Glutamatergic neuron (in vitro differentiated cells): ENCODE measurements at places on chromosomes 3 and 15. TPM values are rescaled to one million over a fixed set of nuclear protein-coding genes. Genes with fewer than 3 reads are reported as not detected.

GRCh38 chr3:5766848-5767247 lies 579.3 kb downstream of the EDEM1 start:
- no peak overlapping the region for H3K4me3 ChIP-seq
- H3K4me1 ChIP-seq, result no peaks in the 10 kb centered on the region
- DNase-seq, result no peak
- H3K36me3 ChIP-seq, result no peaks in the 10 kb centered on the region
- H3K27ac ChIP-seq, result no peak overlapping the region
- no peaks in the 10 kb centered on the region for H3K27me3 ChIP-seq

SI gene
- total RNA-seq, result not detected

GRCh38 chr15:67862750-67863441 lies 23.1 kb upstream of the RNU6-1 start:
- H3K4me1 ChIP-seq, result peaks cover 8% of the 10 kb centered on the region
- no peaks in the 10 kb centered on the region for H3K36me3 ChIP-seq
- DNase-seq, result no peak
- no peak overlapping the region for H3K4me3 ChIP-seq

DHFR2 gene
- 3.5 TPM for total RNA-seq

- H3K4me1 ChIP-seq, result peaks cover 4% of the 10 kb centered on the region
- no peaks in the 10 kb centered on the region for H3K27me3 ChIP-seq
- H3K4me3 ChIP-seq, result no peak overlapping the region
- no peak for DNase-seq
- H3K27ac ChIP-seq, result no peak overlapping the region
- H3K36me3 ChIP-seq, result no peaks in the 10 kb centered on the region
Measured at GRCh38 chr3:29465836-29466235, 185.0 kb downstream of the RBMS3 start.

- peaks cover 4% of the 10 kb centered on the region for H3K4me1 ChIP-seq
- DNase-seq, result no peak
- H3K27ac ChIP-seq, result peak overlapping the region; percentile 36
Measured at GRCh38 chr3:42822828-42823227, 13.6 kb downstream of the ACKR2 start.

GRCh38 chr15:45640616-45641015 lies 5.8 kb downstream of the SQOR start:
- peaks cover 3% of the 10 kb centered on the region for H3K27me3 ChIP-seq
- H3K4me3 ChIP-seq, result no peak overlapping the region
- no peak for DNase-seq
- no peaks in the 10 kb centered on the region for H3K36me3 ChIP-seq
- H3K4me1 ChIP-seq, result no peaks in the 10 kb centered on the region

- peaks cover 9% of the 10 kb centered on the region for H3K27me3 ChIP-seq
- peaks cover 4% of the 10 kb centered on the region for H3K4me1 ChIP-seq
- H3K4me3 ChIP-seq, result no peak overlapping the region
- H3K27ac ChIP-seq, result no peak overlapping the region
- no peaks in the 10 kb centered on the region for H3K36me3 ChIP-seq
Measured at GRCh38 chr3:53749448-53749847, 96.8 kb downstream of the CHDH start.

ISL2 gene
- 78.7 TPM for total RNA-seq

DNA sequence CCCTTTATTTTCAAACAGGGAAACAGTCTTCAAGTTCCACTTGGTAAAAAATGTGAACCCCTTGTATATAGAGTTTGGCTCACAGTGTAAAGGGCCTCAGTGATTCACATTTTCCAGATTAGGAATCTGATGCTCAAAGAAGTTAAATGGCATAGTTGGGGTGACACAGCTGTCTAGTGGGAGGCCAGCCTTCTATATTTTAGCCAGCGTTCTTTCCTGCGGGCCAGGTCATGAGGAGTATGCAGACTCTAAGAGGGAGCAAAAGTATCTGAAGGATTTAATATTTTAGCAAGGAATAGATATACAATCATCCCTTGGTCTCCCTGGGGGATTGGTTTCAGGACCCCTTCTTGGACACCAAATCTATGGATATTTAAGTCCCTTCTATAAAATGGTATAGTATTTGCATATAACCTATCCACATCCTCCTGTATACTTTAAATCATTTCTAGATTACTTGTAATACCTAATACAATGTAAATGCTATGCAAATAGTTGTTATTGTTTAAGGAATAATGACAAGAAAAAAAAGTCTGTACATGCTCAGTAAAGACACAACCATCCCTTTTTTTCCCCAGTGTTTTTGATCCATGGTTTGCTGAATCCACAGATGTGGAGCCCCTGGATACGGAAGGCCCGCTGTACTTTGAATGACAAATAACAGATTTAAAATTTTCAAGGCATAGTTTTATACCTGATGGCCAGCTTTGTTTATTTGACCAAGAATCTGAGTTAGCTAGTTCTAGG lies 7.0 kb downstream of the B2M start:
- H3K36me3 ChIP-seq, result no peaks in the 10 kb centered on the region
- no peaks in the 10 kb centered on the region for H3K27me3 ChIP-seq
- no peak overlapping the region for H3K4me3 ChIP-seq
- H3K4me1 ChIP-seq, result no peaks in the 10 kb centered on the region
- DNase-seq, result no peak

- DNase-seq, result no peak
- H3K4me3 ChIP-seq, result no peak overlapping the region
- H3K27ac ChIP-seq, result no peak overlapping the region
Measured at GRCh38 chr15:62547584-62547983, 382.5 kb upstream of the C2CD4B start.

CADM2 gene
- 233 TPM for total RNA-seq

KNG1 gene
- not detected for total RNA-seq

DNA sequence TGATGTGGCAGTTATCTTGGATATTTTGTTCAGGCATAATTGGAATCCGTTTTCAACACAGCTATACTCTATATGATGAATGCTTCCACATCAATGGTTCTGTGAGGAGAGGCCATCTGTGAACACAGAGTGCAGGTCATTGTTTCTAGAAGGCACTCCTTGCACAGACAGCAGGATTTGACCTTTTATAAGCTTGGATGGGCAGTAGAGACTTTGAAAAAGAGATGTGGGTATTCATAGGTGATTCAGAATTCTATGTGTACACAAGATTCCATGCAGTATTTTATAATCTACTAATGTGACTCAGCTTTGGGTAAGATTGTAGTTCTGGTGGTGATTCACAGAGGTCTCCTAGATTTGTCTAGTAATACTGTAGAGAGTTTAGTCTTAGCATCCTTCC lies 12.5 kb downstream of the ARPP21 start:
- peaks cover 18% of the 10 kb centered on the region for H3K4me1 ChIP-seq
- H3K27ac ChIP-seq, result peak overlapping the region; percentile 49
- no peak overlapping the region for H3K4me3 ChIP-seq
- no peaks in the 10 kb centered on the region for H3K36me3 ChIP-seq
- no peaks in the 10 kb centered on the region for H3K27me3 ChIP-seq

DNA sequence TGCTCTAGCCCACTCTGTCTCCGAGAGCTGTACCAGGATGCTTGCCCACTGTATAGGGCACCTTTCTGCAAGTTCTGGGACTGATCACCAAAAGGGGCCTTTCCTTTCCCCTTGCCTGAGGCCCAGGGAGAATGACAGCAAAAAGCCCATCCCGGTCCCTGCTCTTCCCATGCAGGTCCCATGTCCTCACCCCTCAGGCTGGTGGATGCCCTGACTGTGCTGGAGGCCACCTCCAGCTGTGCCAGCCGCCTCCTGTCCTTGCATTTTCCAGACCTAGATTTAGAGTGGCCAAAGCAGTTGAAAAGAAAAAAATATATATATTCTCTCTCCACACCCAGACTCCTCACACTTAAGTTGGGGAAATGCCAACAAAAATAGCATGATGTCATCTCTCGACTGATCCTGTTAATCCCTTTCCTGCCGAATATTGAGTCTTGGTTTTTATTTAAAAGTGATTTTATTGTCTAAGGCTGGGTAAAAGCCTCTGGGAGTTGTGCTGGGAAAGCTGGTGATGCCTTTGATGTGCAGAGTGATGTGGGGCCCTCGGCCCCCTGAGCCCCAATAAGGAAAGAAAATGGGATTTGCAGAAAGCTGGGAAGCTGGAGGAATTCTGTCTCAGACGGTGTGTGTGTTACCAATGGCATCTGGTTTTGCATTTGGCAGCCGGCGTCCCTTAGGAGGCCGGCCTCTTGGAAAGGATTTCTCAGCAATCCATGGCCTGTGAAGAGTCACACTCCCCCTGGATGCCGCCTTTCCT lies 29.3 kb upstream of the TPM1 start:
- no peak for DNase-seq
- no peak overlapping the region for H3K4me3 ChIP-seq
- H3K4me1 ChIP-seq, result no peaks in the 10 kb centered on the region
- H3K27ac ChIP-seq, result no peak overlapping the region
- H3K27me3 ChIP-seq, result peaks cover 4% of the 10 kb centered on the region

GRCh38 chr3:61685755-61686154 lies 124.4 kb downstream of the PTPRG start:
- no peak for DNase-seq
- no peak overlapping the region for H3K4me3 ChIP-seq
- peaks cover 91% of the 10 kb centered on the region for H3K4me1 ChIP-seq
- peaks cover 8% of the 10 kb centered on the region for H3K27me3 ChIP-seq
- peak overlapping the region; percentile 81 for H3K27ac ChIP-seq
- no peaks in the 10 kb centered on the region for H3K36me3 ChIP-seq

DNA sequence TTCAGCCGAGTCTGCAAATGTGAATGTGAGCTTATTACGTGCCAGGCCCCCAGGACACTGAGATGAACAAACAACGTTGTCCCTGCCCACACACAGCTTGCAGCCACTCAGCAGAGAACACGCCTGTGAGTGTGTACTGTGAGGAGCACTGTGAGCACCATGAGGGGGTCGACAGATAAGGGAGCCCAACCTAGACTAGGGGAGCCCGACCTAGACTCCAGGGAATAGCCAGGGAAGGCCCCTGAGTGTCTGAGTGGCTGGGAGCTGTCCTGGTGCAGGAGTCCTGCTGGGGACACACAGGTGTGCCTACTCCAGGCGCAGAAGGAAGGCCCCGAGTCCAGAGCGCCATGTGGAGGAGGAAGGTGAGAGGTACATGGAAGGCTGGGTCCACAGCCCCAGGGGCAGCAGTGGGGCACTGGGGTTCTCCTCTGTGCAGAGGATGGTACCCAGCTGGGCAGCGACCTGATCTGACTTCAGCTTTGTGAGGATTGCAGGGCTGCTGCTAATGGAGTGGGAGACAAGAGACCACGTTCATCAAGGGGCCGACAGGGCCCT lies 36.5 kb downstream of the MGLL start:
- H3K27me3 ChIP-seq, result peaks cover 6% of the 10 kb centered on the region
- DNase-seq, result no peak
- no peak overlapping the region for H3K27ac ChIP-seq
- H3K4me3 ChIP-seq, result no peak overlapping the region
- no peaks in the 10 kb centered on the region for H3K36me3 ChIP-seq

HIGD2B gene
- not detected for total RNA-seq
